Prostate gland (tissue), 2 donors: ENCODE measurements at places on chromosomes 4 and X. TPM values are rescaled to one million over a fixed set of nuclear protein-coding genes. Genes with fewer than 3 reads are reported as not detected.

DNA sequence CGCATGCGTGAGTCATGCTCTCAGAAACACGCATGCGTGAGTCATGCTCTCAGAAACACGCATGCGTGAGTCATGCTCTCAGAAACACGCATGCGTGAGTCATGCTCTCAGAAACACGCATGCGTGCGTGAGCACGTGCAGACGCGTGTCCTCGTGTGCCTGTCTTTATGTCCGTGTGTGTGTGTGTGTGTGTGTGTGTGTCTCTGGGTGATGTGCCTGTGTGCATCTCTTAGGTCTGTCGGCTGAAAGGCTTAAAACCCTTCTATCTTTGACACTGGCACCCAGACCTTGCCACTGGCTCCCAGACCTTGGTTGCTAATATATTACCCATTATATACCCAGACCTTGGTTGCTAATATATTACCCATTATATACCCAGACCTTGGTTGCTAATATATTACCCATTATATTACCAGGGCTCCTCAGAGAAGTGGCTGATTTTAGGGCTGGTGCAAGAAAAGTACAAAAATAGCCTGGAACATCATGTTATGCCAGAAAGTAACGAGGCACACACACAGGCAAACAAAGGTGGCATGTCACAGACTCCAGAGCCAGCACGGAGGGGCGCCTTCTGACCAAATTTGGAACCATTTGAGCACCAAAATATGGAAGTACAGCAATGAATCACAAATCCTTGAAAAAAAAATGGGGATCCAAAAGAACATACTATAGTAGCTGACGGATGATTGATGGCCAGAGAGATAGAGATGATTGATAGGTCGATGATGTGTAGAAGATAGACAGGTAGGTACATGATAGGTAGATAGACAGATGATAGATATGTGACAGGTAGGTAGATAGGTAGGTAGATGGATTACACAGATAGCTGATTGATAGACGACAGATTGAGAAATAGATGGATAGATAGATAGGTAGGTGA, 19.2 kb upstream of the ADRA2C start:
- H3K36me3 ChIP-seq: no peaks in the 10 kb centered on the region
- H3K4me1 ChIP-seq: no peaks in the 10 kb centered on the region
- peaks cover 15% of the 10 kb centered on the region for H3K27me3 ChIP-seq
- no peak overlapping the region for H3K4me3 ChIP-seq

DNA sequence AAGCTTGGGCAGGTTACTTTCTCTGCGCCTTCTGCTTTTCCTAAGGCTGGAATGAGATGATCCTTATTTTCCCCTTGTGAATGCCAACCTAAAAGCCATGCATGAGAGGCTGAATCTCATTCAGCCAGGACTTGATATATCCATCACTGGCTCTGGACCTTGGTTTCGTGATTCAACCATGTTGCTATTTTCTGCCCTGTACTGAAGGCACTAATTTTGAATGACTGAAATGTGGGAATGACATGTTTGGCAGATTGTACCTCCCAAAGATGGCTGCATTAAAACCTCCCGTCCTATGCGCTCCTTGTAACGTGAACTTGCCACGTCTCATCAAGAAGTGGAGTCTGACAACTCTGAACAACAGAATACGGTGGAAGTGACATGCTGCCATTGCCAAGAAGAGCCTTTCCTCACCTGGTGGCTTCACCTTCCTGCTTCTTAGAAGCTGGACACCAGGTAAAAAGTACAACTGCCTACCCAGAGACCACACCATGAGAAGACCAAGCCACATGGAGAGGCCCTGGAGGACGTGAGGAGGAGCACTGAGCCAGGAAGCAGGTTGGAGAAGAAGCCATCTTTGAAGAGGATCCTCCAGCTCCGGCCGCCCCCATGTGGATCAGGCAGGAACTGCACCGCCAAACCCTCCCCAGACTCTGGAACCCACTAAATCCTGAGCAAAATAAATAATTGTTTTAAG, 174.5 kb downstream of the NSUN7 start:
- no peak overlapping the region for H3K4me3 ChIP-seq
- no peak overlapping the region for H3K27ac ChIP-seq
- H3K27me3 ChIP-seq: no peaks in the 10 kb centered on the region
- no peaks in the 10 kb centered on the region for H3K4me1 ChIP-seq
- no peaks in the 10 kb centered on the region for H3K36me3 ChIP-seq
- no peak for DNase-seq

DNA sequence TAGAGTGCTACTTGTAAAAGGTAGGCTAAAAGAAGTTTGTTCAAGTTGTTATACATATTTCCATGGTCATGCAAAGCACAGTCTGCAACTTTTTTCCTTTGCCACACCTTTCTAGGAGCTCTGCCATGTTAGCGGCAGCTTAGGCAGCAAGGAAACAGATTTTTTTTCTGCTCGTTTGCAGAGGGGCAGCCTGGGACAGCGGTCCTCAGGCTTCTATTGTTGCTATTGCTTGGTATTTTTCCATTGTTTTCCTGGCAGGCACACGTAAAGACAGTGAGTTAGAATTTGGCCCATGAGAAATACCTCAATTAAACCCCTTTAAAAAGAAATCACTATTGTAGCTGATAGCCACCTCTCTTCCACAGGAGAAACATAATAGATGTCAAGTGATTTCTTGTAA, 391.4 kb downstream of the SH2D1A start:
- no peak for DNase-seq
- no peak overlapping the region for H3K27ac ChIP-seq
- H3K27me3 ChIP-seq: no peaks in the 10 kb centered on the region
- H3K4me1 ChIP-seq: no peaks in the 10 kb centered on the region
- H3K36me3 ChIP-seq: no peaks in the 10 kb centered on the region

Gene MAGEA10
- not detected for total RNA-seq

DNA sequence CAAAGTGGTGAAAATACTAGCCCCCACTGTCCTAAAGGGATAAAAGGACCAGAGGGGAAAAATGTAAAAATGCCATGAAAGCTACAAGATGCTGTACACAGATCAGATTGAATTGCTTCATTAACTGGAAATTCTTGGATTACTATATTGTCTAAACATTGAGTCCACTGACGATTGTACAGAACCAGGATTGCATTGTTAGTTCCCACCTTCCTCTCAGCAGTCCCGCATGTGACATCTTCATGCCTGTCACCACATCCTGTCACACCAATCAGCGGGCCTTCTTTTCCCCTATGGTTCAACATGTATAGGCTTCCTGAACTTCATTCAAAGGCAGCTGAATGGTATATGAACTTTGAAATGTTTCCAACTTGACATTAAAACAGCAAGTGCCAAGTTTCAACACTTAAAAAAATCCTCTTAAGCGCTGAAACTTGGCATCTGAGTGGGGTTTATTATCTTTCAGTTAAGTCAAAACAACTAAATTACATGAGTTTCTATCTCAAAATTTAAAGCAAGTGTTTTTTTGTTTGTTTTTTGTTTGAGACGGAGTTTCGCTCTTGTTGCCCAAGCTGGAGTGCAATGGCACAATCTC, 24.6 kb downstream of the ZRSR2 start:
- H3K4me1 ChIP-seq: no peaks in the 10 kb centered on the region
- H3K27ac ChIP-seq: no peak overlapping the region
- no peaks in the 10 kb centered on the region for H3K27me3 ChIP-seq

Gene TLR10
- 0.14 TPM for total RNA-seq

DNA sequence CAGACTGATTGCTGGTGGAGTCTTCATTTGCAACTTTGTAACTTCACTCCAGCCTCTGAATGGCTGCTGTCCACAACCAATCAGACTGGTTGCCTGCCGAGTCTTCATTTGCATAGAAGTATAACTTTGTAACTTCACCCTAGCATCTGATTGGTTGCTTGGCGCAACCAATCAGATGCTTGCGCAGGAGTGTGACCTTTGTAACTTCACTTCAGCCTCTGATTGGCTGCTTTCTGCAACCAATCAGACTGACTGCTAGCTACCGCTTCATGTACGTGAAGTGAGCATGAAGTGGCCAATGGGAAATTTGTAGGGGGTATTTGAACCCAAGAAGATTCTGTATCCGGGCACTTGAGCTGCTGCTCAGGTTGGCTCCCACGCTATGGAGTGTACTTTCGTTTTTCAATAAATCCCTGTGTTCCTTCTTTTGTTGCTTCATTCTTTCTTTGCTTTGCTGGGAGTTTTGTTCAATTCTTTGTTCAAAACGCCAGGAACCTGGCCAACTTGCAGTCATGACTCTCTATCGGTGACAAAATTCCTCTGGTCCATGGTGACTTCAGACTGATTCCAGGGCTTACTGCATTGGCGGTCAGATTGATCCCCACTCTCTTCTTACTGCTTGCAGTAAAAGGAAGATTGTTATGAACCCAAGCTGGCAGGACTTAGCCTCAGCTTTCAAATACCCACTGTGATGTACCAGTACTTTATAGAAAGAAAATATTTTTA, 46.4 kb upstream of the FGG start:
- H3K4me3 ChIP-seq: no peak overlapping the region
- H3K36me3 ChIP-seq: no peaks in the 10 kb centered on the region
- no peaks in the 10 kb centered on the region for H3K27me3 ChIP-seq

GRCh38 chrX:115911967-115912366, 258.6 kb upstream of the AGTR2 start:
- H3K27me3 ChIP-seq: no peaks in the 10 kb centered on the region
- H3K27ac ChIP-seq: no peak overlapping the region
- H3K4me1 ChIP-seq: no peaks in the 10 kb centered on the region
- H3K4me3 ChIP-seq: no peak overlapping the region
- H3K36me3 ChIP-seq: no peaks in the 10 kb centered on the region
- DNase-seq: no peak

GRCh38 chrX:101564651-101565050, 14.3 kb downstream of the ARMCX1 start:
- DNase-seq: no peak
- no peak overlapping the region for H3K4me3 ChIP-seq
- no peaks in the 10 kb centered on the region for H3K36me3 ChIP-seq

GRCh38 chrX:101260435-101260834, 30.7 kb downstream of the TAF7L start:
- DNase-seq: no peak
- no peaks in the 10 kb centered on the region for H3K27me3 ChIP-seq
- H3K27ac ChIP-seq: no peak overlapping the region
- H3K4me3 ChIP-seq: no peak overlapping the region
- no peaks in the 10 kb centered on the region for H3K4me1 ChIP-seq
